ENCODE measurements at places on chromosomes 1 and 21.
A peak's percentile ranks its signal among the peaks of the same experiment; 100 is the strongest.

- DNase-seq, result no peak
Measured at GRCh38 chr1:204904228-204904810, 33.7 kb downstream of the NFASC start.

- no peak for DNase-seq
Measured at GRCh38 chr1:17007121-17007520, 4.6 kb downstream of the ATP13A2 start.

DNA sequence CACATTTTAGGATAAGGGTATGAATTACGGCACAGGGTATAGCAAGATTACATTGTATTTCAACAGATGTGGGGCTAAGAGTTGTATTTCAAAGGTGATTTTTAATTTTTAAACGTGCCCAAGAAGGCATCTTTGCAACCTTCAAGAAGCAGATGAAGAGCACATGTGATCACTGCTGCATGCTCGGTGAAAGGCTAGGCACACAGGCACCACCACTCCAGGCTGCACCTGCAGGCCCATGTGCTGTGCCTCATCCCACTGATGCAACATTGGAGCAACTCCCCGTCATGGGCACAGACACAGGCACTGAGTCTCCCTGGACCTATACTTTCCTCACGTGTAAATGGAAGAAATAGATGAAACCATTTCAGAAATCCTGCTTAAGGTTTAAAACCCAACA lies 23.5 kb downstream of the UBE2G2 start:
- no peak for DNase-seq

DNA sequence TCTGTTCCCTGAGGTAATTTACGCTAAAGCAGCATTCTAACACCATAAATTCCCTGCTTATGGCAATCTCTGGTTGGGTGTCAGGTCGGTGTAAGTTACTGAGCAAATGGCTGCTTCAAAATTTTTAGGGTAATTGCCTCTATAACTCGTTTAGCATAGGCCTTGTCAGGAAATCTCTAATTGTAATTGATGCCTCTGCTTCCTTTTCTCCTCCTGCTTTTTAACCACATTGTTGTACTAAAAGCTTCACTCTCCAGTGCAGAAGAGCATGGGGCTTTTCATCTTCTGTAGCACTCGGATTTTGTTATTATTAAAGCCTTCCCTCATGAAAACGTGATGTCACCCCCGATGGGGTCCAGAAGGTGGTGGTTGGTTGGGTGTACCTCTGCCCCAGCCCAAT lies 141.6 kb upstream of the NBPF11 start:
- no peak for DNase-seq

- DNase-seq, result no peak
Measured at GRCh38 chr1:229942501-229942900, 124.5 kb upstream of the GALNT2 start.

DNA sequence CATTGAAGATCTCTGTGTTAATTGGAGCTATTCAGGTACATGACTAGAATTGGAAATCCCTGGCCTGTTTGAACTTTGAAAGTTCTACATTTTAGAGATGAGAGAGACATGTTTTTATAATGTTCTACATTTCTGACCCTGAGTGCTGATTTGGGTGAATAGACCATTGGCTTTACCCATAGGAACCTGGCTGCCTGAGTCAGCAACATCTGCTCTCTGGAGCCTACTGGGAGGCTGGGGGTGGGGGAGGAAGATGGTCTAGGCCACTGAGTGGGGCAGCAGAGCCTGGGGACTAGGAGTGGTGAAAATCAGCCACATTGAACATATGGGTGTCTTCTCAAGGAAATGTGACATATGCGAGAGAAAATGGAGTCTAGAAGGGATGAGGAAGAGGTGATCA lies 1.4 kb upstream of the VANGL1 start:
- DNase-seq, result no peak

DNA sequence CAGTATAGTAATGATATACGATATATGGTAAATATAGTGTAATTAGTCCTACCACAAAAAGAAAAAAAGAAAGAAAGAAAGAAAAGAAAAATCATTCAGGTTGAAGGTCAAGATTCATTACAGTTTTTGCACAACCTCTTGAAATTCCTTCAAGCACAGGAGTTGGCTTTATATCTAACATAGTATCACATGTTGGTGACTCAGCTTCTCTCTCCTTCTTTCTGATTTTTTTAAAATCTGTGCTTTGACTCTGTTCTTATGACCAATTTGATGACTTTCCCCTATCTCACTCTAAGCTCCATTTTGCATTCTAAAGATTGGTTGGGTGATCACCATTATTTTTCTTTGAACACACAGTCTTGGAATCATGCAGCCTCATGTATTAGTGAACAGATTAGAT lies 148.2 kb upstream of the COL11A1 start:
- DNase-seq, result no peak

- peak; percentile 31 for DNase-seq
Measured at GRCh38 chr1:245604979-245605378, 450.2 kb downstream of the KIF26B start.

- DNase-seq, result no peak
Measured at GRCh38 chr1:78650114-78650660, 556 bp downstream of the IFI44 start.

DNA sequence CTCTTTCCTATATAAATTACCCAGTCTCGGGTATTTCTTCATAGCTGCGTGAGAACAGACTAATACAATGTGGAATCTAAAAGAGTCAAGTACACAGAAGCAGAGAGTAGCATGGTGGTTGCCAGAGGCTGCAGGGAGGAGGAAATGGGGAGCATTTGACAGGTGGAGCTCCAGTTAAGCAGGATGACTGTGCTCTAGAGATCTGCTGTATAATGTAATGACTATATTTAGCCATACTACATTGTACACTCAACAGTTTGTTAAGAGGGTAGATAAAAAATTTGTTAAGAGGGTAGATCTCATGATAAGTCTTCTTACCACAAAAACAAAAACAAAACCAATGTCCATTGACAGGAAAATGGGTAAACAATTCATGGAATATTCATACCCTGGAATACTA lies 82.1 kb downstream of the MT1HL1 start:
- DNase-seq, result no peak

DNA sequence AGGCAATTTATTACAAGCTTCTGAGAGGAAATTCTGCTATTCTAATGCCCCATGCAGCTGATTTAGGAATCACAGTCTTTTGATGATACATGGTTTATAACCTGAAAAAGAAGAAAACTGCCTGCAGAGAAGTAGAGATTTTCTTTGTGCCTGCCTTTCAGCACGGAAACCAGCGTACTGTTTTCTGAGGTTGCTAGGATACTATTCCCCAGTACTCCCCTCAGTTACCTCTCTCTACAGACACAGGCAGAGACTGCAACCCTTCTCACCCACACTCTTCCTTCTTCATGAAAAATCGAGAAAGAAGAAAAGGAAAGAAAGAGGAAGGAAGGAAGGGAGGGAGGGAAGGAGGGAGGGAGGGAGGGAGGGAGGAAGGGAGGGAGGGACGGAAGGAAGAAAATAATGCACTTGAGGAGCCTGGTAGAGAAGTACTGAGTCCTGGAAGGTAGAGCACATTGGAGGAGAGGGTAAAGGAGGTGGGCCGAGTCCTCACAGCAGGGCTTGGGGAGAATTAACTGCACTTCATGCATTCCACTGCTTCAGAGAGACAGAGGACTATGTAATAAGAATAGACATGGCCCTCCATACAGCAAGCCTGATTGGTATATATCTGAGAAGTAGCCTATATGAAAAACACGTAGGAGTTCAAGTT lies 21.9 kb downstream of the RGS2 start:
- no peak for DNase-seq

GRCh38 chr21:45078371-45078770 lies 4.0 kb downstream of the ADARB1 start:
- no peak for DNase-seq

DNA sequence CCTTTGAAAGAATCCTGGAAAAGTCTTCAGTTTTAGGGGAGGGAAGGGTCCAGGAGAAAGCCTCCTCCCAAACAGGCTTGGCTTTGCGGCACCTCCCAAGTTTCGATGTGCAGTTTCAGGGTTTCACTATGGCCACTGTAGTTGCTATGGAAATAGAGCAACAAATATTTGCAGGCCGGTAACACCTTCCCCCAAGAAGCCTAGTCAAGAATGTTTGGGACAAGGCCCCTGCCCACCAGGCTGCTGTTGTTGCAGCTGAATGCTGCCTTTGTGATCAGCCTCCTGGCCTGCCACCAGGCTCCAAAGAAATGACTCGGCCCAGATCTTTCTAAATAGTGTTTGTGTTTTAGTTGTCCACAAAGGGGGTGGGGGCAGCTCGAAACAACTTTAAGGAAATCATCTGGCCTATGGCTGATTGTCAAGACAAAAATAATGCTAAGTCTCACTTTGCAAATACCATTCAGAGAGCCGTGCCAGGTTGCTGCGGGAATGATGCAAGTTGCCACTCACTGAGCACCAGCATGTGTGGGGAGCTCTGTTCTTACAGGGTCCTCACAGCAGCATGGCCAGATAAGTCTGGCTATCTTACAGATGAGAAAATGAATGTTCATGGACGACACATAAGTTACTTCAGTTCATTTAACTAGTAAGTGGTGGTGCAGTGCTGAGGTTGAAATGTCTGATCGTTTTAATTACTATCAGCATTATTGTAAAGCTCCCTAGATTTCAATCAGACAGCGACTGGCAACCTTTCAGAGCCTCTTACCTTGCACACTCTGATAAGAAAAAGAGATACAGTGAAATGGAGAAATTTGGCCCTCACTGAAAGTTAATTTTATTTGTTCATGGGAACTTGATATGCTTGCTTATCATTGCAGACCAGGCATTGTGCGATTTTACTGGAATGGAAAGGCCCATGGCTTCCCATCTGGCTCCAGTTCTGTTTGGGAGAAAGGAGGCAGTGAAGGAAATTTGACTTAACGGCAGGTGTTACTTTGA lies 91.2 kb upstream of the JUN start:
- no peak for DNase-seq

DNA sequence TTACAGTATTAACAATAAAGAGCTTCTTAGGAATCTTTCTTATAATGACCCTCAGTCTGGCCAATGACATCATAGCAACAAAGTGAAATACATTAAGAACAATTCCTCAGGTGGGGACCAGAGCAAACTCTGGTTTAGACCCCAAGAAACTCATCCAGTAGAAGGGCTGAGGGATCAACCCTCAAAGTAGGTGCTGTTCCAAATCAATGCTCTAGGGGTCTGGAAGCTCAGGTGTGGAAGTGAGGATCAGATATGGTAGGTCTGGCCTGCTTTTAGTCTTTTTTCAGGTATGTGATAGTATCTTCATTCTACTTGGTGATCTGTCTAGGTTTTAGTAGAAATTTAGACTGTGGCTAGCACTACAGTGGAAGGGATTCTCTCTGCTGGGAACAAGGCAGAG lies 291.7 kb downstream of the PDE4B start:
- no peak for DNase-seq

- DNase-seq, result no peak
Measured at GRCh38 chr21:33780631-33781030, 135.0 kb downstream of the ATP5PO start.

DNA sequence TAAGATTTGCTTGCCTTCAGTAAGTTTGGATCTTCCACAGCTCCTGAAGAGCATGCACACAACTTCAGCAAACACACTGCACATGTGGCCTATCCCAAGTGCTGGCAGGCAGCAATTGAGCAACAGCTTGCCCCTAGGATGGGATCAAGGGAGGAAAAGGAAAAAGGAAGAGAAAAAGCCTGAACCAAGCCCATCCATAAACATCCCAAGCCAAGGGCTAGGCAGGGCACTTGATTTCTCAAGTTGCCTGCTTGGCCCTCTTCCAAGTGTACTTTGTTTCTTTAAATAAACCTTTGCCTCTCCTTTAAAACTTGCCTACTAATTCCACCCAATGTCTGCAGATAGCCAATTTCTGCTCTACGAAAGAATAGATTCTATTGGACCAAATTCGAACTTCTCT lies 49.0 kb upstream of the OLFM3 start:
- DNase-seq, result no peak

DNA sequence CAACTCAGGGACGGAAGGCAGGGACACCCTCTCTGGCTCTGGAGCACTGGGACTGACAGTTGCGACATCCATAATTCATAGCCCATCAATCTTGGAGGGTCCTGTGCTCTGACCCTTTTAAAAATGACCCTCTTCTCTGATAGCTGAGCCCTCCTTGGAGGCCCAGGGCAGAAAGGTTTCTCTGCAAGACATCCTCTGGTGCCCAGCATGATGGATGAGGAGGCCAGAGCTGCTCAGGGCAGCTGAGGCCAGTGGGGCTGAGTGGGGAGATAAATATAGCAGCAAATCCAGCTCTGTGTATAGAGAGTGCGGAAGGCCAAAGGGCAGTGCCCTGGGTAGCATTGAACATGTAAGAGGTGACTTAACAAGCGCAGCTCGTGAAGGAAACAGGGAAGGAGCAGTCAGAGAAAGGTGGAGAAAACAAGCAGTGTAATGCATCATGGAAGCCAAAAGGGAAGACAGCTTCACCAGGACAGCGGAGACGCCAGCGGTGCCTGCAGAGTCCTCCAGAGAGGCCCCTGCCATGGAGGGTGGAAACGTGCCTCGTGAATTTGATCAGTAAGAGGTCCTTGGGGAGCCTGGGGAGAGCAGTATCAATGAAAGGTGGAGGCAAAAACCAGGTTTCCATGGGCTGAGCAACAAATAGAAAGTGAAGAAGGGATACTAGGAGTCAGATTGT lies 50.4 kb upstream of the FMOD start:
- DNase-seq, result no peak

- DNase-seq, result no peak
Measured at GRCh38 chr21:32459972-32460371, 47.5 kb downstream of the EVA1C start.

- DNase-seq, result no peak
Measured at GRCh38 chr1:233216009-233216408, 79.5 kb downstream of the PCNX2 start.

GRCh38 chr21:35045542-35046262 lies 3.4 kb downstream of the RUNX1 start:
- no peak for DNase-seq

DNA sequence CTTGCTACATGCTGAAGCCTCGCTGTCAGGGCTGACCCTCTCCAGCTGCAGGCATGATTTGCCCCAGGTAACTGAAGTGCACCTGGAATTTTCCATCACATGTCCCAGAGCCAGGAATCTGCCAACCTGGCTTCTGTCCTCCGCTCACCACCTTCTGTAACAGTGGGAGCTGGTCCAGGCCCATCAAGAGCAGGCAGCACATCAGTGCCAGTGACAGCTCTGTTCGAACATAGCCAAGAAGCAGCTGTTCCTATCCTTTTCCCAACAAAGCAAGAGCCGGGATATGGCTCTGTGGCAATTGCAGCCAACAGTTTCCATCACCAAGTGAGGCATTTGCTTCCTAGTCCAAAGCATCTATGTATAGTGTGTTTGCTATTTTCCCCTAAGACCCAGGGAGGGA lies 42.2 kb upstream of the KANK4 start:
- DNase-seq, result no peak

Measured in brain pericyte (primary cell).